ENCODE measurements at places on chromosomes 6 and 20.

GRCh38 chr6:46390153-46390876 lies 100.9 kb downstream of the RCAN2 start:
- DNase-seq = no peak

- DNase-seq = no peak
Measured at GRCh38 chr20:7596541-7596940, 343.7 kb downstream of the HAO1 start.

DNA sequence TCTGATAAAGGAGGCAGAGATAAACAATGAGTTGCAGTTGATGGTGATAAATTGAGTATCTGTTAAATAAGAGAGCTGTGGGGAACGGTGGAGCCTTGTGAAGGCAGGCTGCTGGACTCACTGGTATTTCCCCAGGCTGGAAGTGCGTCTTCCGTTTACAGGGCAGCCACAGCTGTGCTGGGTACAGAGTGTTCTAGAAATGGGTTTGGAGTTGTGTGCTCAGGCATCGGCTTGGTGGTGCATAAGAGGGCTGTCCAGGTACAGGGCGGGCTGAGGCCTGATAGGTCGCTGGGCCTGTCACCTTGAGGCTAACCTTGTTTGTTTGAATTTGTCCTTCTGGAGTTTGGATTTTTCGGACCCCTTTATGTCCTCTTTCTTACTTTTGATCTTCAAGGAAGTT lies 39.3 kb downstream of the ARID1B start:
- DNase-seq = no peak

DNA sequence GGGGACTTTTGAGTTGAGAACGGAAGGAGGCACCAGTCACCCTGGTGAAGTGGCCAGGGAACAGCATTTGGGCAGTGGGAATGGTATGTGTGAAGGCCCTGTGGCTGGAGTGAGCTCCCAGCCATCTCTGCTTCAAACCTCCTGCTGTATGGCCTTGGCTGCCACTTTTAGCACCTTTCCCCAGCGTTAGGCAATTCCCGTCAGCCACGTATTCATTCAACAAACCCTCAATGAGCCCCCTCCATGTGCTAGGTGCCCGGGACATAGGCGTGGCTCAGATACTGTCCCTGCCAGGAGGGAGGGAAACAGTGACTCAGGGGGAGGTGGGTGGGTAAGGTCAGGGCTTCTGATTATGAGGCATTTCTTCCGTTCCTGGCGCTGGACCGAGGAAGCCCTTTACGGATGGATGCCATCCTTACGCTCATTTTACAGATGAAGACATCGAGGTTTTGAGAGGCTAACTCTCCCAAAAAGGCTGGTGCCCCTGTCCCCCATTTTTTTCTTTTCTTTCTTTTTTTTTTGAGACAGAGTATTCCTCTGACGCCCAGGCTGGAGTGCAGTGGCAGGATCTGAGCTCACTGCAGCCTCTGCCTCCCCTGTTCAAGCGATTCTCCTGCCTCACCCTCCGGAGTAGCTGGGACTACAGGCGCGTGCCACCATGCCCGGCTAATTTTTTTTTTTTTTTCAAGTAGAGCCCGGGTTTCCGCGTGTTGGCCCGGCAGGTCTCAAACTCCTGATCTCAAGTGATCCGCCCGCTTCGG lies 37.5 kb downstream of the SRC start:
- no peak for DNase-seq

GRCh38 chr6:36493859-36494258 lies 51.1 kb downstream of the KCTD20 start:
- DNase-seq = no peak

DNA sequence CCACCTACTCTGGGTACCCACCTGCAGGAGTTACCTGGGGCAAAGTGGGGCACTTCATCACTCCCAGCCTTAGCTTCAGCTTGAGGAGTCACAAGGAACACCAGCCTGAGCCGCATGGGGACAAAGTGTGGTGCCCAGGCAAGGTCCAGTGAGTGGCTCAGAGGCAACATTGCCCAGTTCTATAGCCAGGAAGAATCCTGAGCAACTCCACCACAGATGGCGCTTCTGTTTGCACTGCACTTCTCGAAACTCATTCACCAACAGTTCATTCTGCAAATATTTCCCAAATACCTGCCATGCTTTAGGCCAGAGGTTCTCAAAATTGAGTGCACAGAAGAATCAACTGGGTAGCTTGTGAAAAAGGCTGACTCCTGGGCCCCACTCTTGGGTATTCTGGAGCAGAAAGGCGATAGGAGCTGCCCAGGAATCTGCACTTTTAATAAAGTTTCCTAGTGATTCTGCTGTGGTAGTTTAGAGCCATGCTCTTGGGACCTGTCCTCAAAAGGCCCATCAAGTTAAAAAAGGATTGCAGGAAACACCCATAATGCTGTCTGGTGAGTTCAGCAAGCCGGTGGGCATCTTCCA lies 83.1 kb downstream of the VEGFA start:
- DNase-seq = no peak

GRCh38 chr6:162697872-162698403 lies 29.6 kb downstream of the PRKN start:
- DNase-seq = no peak

DNA sequence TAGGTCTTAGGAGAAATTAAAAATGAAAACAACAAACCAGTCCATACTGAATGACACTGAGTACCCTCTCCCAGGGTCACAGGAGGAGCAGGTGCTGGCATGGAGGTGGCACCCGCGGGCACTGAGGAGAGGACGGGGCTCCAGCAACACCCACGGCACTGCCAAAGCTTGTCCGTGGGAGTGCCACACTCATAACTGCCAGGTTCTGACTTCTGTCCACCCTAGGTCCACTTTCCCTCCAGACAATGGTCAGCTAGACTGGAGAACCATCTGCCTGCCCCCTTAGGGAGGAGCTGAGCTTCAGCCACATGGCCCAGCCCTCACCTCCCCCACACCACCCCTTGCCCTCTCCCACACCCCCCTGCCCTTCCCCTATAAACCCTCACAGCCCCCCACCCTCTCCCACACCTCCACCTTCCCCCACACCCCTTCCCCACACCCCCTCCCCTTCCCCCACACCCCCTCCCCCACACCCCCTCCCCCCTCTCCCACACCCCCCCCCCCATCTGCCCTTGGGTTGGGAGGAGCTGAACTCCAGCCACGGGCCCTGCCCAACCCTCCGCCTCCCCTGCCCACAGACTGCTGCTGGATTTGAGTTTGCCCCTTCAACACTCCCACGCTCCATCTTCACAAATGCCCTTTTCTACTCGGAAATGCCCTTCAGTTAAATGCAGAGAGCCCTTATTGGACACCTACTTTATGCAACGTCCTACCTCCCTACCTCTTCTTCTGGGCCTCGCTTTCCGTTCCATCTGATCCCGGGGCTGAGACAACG lies 129.6 kb downstream of the TAF4 start:
- no peak for DNase-seq

GRCh38 chr6:170420791-170421776 lies 114.5 kb downstream of the FAM120B start:
- DNase-seq = no peak

GRCh38 chr6:44221291-44221960 lies 2.0 kb upstream of the SLC29A1 start:
- peak; percentile 41 for DNase-seq

DNA sequence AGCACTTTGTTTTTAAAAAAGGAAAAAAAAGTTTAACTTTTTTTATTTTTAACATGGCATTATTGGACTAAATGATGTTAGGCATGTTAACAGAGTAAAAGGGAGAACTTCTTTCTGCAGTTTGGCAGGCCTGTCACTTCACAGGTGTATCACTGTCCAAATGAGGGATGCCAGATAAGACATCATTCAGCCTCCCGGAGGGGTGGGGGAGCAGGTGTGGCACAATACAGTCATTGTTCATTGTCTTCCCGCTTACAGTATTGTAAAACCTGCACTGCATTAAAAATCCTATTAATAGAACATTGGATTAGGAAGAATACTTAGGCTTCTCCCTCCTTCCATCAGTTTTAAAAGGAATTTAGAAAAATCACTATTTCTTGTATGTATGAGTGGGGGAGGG lies 80.7 kb downstream of the CARMIL1 start:
- no peak for DNase-seq

- DNase-seq = no peak
Measured at GRCh38 chr6:170290296-170291128, at the start of gene DLL1. Gene DLL1 (minus strand): TSS chr6:170291078. CDS start chr6:170290139, 939 bp downstream.

DNA sequence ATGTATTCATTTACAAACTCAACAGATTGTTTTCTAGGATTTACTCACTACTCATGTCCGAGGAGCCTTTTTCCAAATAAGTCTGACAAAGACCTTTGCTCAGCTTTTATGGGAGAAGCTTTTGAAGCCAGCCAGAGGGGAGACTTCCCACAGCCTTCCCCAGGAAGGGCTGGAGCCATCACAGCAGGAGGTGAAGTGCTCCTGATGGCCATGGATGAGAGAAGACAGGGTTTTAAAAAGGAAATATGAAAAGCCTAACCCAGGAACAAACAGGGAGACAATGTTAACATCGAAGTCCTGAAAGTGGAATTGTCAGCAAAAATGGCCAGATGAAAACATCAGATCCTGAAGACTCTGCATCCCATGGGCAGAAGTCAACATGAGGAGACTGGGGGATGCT lies 11.6 kb upstream of the TAGAP start:
- DNase-seq = no peak

DNA sequence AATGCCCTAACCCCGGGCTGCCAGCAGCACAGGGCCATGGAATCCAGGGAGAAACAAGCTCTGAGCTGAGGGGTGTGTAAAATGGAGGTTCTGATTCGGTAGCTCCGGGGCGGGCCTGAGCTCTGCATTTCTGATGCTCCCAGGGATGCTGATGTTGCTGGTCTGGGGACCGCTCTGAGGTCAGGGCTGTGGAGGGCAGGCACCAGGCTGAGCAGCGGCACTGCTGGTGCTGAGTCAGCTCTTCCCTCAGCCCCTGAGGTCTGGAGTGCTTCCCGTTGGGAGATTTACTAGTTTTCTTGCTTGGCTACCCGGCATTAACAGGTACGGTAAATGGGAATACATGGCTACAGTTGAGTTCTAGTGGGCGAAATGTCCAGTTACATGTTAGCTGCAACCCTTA lies 18.6 kb upstream of the CST3 start:
- DNase-seq = no peak

DNA sequence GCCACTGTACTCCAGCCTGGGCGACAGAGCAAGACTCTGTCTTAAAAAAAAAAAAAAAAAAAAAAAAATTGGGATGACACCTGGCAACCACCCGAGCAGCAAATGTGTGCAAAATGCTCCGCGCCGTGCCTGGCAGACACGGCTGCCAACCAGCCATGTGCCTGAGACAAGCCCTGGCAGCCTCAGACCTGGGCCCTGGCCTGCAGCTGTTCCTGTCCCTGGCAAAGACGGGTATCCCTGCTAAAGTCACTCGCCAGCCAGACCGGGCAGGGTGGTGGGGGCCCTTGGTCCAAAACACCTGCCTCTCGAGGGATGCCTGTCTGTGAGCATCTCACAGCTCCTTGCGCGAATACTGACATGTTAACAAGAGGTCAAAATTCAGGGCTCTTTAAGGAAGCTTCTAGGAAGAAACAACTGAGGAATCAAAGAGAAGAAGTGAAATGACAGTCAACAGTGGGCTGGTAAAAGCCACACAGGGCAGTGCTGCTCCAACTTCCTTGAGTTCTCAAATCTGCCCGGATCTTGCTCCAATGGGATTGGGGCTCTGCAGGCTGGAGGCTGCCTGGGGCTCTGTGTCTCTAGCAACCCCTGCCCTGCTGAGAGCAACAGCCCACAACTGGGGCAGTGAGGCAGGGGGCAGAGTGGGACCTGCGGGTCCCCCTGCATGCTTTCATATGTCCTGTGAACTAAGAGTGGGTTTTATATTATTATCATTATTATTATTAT lies 53.4 kb downstream of the SYTL3 start:
- no peak for DNase-seq

DNA sequence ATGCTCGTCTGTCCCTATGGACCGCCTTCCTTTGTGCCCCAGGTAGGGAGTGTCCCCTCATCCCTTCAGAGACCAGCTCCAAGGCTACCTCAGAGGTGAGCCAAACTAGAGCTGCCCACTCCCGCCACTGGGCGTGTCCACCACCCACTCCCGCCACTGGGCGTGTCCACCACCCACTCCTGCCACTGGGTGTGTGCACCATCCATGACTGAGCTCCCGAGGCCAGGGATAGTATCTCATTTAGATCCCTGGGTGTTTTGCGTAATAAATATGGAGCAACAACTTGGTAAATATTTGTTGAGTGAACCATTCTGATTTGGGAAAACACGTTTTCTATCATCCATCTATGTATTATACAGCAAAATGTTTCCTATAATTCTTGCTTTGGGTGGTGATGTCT lies 68.8 kb downstream of the ZBTB2 start:
- DNase-seq = no peak

- DNase-seq = no peak
Measured at GRCh38 chr20:34022839-34023234, 29.1 kb downstream of the RALY start.

- DNase-seq = no peak
Measured at GRCh38 chr20:48422242-48422960, 405.4 kb downstream of the PREX1 start.

GRCh38 chr6:154491567-154492470 lies 18.7 kb downstream of the CNKSR3 start:
- no peak for DNase-seq

GRCh38 chr6:127319686-127320085 lies 23.7 kb downstream of the ECHDC1 start:
- no peak for DNase-seq

DNA sequence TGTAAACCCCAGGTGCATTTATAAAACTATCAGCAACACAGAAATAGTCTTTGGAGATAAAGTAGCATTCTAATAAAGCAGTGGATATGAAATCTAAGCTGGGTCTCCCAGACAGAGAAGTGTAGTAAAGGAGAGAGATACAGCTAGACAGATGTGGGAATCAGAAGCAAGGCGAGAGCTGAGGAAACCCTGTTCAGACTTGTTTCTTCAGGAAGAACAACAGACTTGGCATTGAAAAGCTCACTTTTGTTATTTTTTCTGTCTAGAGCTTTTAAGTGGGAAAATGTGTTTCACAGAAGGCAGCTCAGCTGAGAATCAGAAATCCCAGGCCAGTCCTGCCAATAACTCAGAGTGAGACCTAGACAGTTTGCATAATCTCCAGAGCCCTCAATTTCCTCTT lies 52.9 kb downstream of the SLC35B3 start:
- DNase-seq = no peak

- no peak for DNase-seq
Measured at GRCh38 chr6:44731485-44732095, 344.1 kb downstream of the CDC5L start.

GRCh38 chr6:19705606-19706005 lies 131.6 kb upstream of the ID4 start:
- no peak for DNase-seq

- no peak for DNase-seq
Measured at GRCh38 chr6:16292942-16293341, 54.6 kb downstream of the GMPR start.

DNA sequence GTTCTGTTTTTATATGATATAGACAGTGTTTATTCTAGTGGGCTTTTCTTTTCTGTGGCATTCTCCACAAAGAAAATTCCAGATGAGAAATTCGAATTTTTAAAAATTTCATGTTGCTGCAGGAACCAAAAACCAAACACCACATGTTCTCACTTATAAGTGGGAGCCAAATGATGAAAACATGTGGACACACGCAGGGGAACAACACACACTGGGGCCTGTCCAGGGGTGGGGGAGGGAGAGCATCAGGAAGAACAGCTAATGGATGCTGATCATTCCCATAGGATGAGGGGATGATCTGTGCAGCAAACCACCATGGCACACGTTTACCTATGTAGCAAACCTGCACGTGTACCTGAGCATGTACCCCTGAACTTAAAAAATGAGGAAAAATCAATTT lies 499.0 kb upstream of the SLC35B3 start:
- DNase-seq = no peak

GRCh38 chr6:111356551-111356950 lies 126.5 kb downstream of the REV3L start:
- DNase-seq = no peak

- DNase-seq = no peak
Measured at GRCh38 chr20:1119128-1119505, 715 bp downstream of the PSMF1 start.

GRCh38 chr6:126640921-126641320 lies 301.0 kb downstream of the CENPW start:
- no peak for DNase-seq
